ENCODE measurements at places on chromosomes 12 and 14. TPM values are rescaled to one million over a fixed set of nuclear protein-coding genes. Genes with fewer than 3 reads are reported as not detected.

The NELL2 gene
- 0.81 TPM for total RNA-seq

The ITGB7 gene
- total RNA-seq = 1.1 TPM

GRCh38 chr14:54330876-54331275, 65.9 kb upstream of the CDKN3 start:
- DNase-seq = no peak

- no peak for DNase-seq
These were observed 9.2 kb downstream of the KRT79 start for GRCh38 chr12:52824741-52825410.

- DNase-seq = no peak
These were observed 494.7 kb downstream of the NPAS3 start for GRCh38 chr14:33433396-33433795.

The RPL10L gene
- total RNA-seq = not detected

DNA sequence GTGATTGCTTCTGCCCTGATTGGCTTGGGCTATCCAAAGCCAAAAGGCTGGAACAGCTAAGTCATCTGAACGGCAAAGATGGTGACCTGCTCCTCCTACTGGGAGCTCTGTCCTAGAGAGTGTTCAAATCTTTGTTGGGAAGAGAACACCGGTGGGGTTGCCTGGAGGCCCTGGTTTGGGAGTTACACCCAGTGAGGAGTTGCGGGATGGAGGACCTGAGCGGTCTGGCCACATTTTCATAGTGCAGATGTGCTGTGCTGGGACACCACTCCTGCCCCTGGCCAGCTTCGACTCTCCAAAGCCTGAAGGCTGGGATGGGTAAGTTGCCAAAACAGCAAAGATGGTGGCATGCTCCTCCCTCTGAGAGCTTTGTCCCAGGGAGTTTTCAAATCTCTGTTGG, 795.4 kb downstream of the TRHDE start:
- no peak for DNase-seq

DNA sequence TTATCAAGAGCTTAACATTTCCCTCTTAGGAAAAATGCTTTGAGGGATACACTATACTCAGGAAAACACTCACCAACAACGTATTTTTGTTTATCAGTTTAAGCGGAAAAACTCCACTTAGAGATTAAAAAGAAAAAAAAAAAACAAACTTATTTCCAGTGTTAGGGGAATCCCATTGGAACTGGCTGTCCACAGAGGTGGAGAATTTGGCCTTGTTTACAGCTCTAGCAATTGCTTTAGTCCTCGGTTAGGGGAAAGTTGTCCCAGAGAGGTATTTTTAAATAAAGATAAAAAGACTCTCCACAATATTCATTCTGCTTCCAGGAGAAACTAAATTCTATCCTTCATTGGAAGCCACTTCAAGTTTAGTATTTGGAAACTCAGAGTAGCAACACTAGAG, 21.6 kb upstream of the BMP4 start:
- DNase-seq = no peak

The NDRG2 gene
- 17.7 TPM for total RNA-seq

The FAM186B gene
- 1.4 TPM for total RNA-seq

GRCh38 chr14:23095196-23096108, at the start of gene C14orf119:
C14orf119 (plus strand) TSS chr14:23095505; CDS start chr14:23097659, 2,154 bp downstream.
- peak; percentile 99 for DNase-seq

DNA sequence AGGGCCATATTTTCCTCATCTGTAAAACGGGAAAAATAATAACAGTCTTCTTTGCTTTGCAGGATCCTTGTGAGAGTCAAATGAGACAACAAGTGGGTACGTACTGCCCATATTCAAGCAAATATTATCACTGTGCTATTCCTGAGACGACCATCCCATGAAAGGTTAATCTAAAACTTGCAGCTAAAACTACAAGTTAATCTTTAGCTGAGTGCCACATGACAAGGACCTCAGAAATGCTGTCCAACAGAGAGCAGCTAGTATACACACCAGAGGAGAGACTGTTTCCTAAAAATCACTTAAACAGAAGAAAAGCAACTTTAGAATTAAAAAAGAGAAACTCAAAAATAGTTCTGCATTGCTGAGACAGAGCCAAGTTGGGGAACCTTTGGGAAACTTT, 162.7 kb upstream of the TMTC2 start:
- DNase-seq = peak; percentile 3

- no peak for DNase-seq
These were observed 1.7 kb upstream of the ITGA5 start for GRCh38 chr12:54420766-54421144.

- no peak for DNase-seq
These were observed 397.1 kb downstream of the NOVA1 start for GRCh38 chr14:26200687-26201086.

DNA sequence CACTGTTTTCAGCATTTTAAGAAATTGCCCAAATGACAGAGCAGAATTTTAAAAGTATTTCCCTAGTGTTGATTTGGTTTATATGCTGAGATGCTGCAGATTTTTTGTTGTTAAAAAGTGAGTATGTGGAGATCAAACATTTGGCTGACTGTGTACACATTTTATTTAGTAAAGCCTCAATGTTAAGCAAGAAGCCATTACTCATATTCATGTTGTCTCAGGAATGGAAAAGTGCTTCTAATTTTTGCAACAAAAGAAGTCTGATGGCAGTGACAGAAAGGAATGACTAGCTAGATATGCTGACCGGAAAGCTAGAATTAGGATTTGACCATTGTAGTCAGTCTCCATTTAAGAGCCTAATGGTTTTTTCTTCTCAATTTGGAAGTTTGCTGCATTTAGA, 22.5 kb downstream of the SLC38A6 start:
- DNase-seq = no peak

- DNase-seq = peak; percentile 48
These were observed 7.3 kb downstream of the ANKLE2 start for GRCh38 chr12:132754160-132754932.

- DNase-seq = no peak
These were observed 39.7 kb upstream of the AP4S1 start for GRCh38 chr14:30985796-30986195.

GRCh38 chr14:57962325-57963035, 96.6 kb upstream of the SLC35F4 start:
- DNase-seq = no peak

The MTERF2 gene
- 10.1 TPM for total RNA-seq

DNA sequence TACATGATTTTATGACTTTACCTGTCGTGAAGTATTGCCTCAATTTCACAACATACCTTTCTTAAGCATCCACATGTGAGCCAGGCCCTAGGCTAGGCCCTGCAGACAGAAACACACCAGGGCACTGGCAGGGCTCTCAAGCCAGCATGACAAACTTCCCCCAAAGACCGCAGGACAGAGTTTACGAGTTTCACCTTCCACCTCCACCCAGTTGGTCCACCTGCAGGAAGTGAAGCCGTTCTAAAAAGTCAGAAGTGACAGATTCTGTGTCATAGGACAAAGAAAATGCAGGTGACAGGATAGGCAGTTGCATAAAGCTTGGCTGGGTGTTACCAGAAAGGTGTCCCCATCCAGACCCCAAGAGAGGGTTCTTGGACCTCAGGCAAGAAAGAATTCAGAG, 382.3 kb downstream of the PCNX1 start:
- DNase-seq = no peak

GRCh38 chr12:53734425-53734824, 7.2 kb upstream of the CALCOCO1 start:
- no peak for DNase-seq

Measured in Caco-2 (cell line).